GM20000 (cell line): ENCODE measurements at places on chromosomes 7 and 10.

- DNase-seq: no peak
Measured at GRCh38 chr7:1490837-1491236, 13.4 kb downstream of the INTS1 start.

DNA sequence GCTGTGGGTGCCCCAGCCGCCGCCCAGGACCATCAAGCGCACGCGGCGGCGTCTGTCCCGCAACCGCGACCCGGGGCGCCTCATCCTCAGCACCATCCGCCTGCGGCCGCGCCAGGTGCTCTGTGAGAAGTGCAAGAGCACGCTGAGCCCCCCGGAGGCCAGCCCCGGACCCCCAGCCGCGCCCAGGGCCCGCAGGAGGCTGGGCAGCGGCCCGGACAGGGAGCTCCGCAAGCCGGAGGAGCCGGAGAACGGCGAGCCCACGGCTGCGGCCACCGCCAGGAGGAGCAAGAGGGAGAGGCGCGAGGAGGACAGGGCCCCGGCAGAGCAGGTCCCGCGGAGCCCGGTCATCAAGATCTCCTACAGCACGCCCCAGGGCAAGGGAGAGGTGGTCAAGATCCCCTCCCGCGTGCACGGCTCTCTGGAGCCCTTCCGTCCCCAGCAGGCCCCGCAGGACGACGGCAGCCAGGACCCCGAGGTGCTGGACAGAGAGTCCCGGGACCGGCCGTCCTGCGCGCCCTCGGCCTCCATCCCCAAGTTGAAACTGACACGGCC is 8.0 kb downstream of the PWWP2B start:
- DNase-seq: no peak

DNA sequence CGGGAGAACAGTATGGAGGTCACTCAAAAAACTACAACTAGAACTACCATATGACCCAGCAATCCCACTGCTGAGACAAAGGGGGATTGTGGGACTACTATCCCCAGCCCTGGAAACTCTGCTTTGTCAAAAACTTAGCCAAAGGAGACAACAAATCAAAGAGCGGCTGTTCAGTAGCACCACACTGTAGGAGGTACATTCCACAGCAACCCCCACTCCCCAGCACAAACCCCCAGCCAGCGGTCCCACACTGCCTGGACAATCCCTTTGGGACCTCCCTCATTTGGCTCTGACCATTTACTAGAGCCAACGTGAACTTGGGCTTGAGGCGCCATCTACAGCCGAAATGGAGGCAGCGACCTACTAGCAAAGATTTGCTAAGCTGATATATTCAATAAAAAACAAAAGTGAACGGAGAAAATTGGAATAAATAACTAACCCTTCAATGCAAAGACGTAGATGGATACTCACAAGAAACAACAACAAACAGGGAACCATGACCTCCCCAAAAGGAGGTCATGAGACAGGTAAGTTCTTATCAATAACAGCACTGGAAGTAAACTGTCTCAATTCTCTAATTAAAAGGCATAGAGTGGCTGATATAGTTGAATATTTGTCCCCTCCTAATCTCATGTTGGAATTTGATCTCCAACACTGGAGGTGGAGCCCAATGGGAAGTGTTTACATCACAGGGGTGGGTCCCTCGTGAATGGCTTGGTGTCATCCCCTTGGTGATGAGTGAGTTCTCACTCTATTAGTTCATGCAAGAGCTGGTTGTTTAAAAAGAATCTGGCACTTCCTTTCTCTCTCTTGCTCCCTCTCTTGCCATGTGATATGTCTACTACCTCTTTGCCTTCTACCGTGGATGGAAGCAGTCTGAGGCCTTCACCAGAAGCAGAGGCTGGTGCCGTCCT is 119.0 kb upstream of the KCNMA1 start:
- DNase-seq: peak; percentile 47

DNA sequence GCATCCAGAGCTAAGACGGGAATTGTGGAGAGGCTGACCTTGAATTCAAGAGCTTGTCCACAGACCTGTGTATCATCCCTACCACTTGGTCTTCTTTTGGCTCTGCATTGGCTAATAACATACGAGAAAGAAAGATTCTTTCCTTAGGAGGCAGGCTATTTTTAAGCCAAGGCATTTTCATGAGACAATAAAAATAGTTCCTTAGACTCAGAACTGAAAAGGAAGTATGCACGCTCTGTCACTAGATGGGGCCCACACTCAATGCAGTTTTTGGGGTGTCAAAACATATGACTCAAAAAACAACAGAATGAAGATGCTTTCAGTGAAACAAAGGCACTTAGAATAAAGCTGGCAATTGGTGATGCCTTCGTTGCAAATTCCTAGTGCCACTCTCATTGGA is 265.9 kb upstream of the DGKB start:
- no peak for DNase-seq
